ENCODE measurements at places on chromosomes 4 and X. TPM values are rescaled to one million over a fixed set of nuclear protein-coding genes. Genes with fewer than 3 reads are reported as not detected.

The USP27X gene
- total RNA-seq = 1.7 TPM

The PHOX2B gene
- total RNA-seq = not detected

The ADH7 gene
- total RNA-seq = not detected

The GPRASP1 gene
- 1.7 TPM for total RNA-seq

The SLC4A4 gene
- total RNA-seq = 2.5 TPM

DNA sequence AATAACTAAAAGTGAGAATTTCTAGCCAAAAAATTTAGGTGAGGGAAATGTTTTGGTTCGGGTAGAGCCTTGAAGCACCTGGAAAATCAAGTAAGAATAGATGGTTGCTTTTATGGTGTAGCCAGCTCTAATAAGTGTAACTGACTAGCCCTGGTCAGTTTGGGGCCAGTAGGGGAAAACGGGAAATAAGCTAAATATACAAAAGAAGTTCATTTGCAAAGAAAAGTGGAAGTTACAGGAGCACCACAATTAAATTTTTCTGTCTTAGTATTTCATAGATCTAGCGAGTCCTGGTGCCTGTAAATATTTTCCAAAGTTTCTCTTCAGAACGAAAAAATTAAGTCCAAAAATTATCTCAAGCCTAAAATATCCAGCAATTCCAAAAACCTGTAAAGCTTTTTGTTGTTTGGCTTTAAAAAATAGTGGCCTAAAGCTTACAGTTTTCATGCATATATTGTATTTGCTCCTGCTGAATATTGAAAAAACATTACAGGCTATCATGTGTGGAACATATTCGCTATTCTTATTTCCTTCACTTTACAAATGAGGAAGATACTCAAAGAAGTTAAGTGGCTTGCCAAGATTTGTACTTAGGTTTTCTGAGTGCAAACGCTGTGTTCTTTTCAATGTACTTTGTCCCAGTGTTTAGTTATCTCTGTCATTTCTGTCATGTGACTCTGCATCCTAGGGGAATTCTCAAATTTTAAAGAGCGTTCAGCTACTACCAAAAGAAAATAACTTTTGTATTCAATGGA is 7.3 kb upstream of the PTPN13 start:
- H3K27ac ChIP-seq = no peak overlapping the region
- no peaks in the 10 kb centered on the region for H3K36me3 ChIP-seq
- H3K27me3 ChIP-seq = peaks cover 14% of the 10 kb centered on the region
- DNase-seq = no peak

DNA sequence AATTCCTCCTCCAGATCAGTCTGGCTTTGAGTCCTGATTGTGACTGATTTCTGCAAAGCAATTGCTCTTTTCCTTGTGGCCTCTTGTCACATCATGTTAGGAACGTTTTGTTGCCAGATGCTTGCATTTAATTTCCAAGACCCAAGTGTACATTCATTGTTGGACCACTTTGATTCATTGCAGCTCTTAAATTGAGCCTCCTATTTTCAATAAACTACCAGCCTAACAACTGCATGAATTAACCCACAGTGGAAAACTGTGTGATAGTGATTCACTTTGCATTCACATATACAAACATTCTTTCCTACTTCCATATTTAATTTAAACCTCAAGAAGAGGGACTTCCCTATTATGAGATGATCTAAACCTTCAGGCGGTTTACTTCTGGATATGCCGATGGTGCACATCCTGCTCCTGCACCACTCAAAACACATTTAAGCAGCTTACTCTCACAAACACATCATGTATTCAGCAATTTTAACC is 118.4 kb downstream of the AFF1 start:
- no peak for DNase-seq
- peaks cover 56% of the 10 kb centered on the region for H3K4me1 ChIP-seq
- H3K36me3 ChIP-seq = peaks cover 41% of the 10 kb centered on the region

- peaks cover 1% of the 10 kb centered on the region for H3K36me3 ChIP-seq
- H3K27me3 ChIP-seq = no peaks in the 10 kb centered on the region
- DNase-seq = no peak
- no peak overlapping the region for H3K27ac ChIP-seq
Measured at GRCh38 chrX:118698516-118699170, 28.8 kb upstream of the IL13RA1 start.

DNA sequence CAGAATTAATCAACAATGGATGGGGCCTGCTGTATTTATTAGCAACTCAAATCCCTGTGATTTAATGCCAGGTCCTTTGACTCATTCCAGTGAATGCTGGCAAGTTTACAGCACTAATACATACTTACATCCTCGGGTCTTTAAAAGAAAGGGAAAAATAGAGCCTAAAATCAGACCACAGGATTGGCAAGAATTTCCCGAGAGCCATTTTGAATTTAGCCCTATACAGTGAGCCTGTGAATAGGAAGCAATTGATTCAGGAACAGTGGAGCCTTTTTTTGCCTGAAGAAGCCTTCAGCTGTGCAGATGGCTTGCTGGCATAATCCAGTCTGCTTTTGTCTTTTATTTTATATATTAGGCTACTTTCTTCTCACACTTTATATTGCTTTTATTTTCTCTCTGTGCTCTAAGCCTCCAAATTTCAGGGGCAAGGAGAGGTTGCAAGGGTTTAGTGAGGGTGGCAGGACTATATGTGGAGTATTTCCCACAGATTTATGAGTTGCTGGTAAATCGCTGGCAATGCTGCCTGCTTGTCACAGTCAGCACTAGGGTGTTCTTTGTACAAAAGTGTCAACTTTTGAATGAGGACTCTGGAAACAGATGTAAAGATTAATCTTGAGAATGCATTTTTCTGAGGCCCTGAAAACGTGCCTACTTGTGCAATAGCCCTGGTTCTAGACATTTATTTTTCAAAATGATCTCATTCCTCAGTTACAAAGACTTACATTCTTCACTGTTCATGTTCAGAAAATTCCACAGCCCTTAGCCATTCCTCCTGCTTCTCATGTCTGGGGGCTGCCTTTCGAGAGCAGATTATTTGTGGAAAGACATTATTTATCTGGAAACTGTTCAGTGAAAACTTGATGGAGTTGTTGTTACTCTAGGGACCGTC is 303.5 kb downstream of the SPRY1 start:
- DNase-seq = no peak
- H3K4me1 ChIP-seq = no peaks in the 10 kb centered on the region
- H3K27ac ChIP-seq = no peak overlapping the region
- no peak overlapping the region for H3K4me3 ChIP-seq
- peaks cover 8% of the 10 kb centered on the region for H3K27me3 ChIP-seq

- DNase-seq = no peak
Measured at GRCh38 chrX:13023567-13023966, 20.9 kb downstream of the FAM9C start.

DNA sequence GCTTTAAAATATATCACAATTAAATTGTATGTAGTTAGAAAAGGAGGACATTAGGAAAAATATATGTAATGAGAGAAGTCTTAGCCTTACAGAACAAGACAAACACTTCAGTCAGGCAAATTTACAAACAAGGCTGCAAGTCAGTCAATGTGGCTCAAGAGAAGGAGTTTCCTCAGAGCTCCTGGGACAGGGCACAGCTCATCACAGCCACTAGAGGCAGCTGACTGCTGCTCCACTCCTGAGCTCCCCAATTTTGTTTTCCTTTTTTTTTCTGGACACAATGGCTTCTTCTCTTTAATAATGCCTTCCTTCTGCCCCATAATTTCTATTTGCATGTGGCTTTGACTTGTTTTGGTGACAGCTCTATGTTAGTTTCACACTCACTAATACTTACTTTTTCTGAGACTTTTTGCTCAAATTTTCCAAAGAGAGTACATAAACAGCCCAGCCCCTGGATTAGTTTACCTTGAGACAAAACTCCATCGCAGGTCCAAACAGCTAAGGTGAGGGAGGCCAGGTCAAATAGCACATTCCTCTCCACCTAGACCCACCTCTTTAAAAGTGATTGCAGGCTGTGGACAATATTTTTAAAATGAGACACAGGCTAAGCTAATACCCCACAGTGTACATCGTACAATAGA is 850.4 kb upstream of the FRG1 start:
- H3K4me1 ChIP-seq = no peaks in the 10 kb centered on the region
- H3K36me3 ChIP-seq = no peaks in the 10 kb centered on the region
- H3K4me3 ChIP-seq = no peak overlapping the region
- no peak for DNase-seq

DNA sequence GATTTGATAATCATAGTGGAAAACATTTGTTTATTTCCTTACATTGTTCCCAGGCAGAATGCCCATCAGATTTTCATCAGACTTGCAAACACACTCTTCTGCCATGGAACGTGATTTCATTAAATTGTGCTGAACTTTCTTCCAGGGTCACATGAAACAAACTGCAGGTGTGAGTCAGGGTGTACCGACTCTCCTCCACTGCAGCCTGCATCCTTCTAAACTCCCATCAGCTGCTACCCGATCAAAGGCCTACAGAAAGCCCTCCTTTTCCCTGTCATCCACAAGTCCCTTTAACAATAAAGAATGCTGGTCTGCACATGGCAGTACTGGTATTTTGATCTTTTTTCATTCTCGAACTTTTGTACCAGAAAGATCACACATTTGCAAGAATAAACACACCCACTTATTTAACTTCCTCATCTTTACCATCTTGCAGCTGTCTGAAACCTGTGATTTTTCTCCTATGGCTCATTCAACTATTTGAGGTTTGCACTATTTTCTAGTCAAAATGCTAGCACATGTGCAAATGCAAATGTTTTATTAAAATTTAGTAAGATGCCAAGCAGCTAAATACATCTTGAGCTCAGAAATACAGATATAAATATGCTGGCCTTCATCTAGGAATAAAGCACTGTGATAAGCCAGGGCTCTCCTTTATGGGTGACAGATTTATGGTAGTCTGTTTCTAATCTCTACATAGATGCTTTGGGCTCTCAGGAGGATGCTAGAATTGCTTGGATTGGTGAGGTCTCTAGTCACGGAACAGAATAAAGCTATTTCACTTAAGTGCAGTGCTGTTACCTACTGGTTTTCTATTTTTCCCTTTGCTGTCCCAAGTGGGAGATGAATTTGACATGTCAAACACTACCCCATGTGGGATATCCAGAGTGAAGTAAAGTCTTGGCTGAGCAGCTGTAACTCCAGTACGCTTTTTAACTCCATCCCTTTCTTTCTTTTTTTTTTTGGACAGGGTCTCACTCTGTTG is 25.8 kb upstream of the ARHGAP24 start:
- no peak overlapping the region for H3K27ac ChIP-seq
- H3K4me3 ChIP-seq = no peak overlapping the region
- H3K4me1 ChIP-seq = no peaks in the 10 kb centered on the region
- DNase-seq = no peak

GRCh38 chr4:174358829-174359228 is 75.1 kb downstream of the CEP44 start:
- peak; percentile 47 for DNase-seq
- peaks cover 2% of the 10 kb centered on the region for H3K36me3 ChIP-seq
- no peak overlapping the region for H3K4me3 ChIP-seq
- peaks cover 53% of the 10 kb centered on the region for H3K27me3 ChIP-seq
- peak overlapping the region; percentile 59 for H3K27ac ChIP-seq

DNA sequence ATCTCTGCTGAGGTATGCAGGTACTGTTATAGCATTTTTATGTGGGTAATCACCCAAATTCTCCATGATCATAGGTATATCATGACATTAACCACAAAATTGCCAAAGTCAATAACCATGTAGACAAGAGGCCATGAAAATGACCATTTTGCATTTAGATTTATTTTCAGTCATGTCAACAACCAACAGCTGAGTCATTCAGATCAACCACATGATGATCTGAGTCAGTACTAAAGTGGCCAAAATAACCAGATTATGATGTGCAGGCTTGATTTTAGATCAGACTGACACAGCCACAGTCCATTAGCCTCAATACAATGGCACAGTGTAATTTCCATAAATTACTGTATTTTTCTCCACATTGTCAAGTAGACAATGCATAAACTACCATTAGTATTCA is 240.5 kb downstream of the GRIA3 start:
- no peak for DNase-seq
- H3K27ac ChIP-seq = no peak overlapping the region
- H3K4me1 ChIP-seq = peaks cover 3% of the 10 kb centered on the region
- H3K27me3 ChIP-seq = no peaks in the 10 kb centered on the region

GRCh38 chr4:176309046-176309445 is 10.7 kb upstream of the SPCS3 start:
- no peak overlapping the region for H3K27ac ChIP-seq
- no peaks in the 10 kb centered on the region for H3K4me1 ChIP-seq
- DNase-seq = no peak
- no peaks in the 10 kb centered on the region for H3K36me3 ChIP-seq
- peaks cover 16% of the 10 kb centered on the region for H3K27me3 ChIP-seq

DNA sequence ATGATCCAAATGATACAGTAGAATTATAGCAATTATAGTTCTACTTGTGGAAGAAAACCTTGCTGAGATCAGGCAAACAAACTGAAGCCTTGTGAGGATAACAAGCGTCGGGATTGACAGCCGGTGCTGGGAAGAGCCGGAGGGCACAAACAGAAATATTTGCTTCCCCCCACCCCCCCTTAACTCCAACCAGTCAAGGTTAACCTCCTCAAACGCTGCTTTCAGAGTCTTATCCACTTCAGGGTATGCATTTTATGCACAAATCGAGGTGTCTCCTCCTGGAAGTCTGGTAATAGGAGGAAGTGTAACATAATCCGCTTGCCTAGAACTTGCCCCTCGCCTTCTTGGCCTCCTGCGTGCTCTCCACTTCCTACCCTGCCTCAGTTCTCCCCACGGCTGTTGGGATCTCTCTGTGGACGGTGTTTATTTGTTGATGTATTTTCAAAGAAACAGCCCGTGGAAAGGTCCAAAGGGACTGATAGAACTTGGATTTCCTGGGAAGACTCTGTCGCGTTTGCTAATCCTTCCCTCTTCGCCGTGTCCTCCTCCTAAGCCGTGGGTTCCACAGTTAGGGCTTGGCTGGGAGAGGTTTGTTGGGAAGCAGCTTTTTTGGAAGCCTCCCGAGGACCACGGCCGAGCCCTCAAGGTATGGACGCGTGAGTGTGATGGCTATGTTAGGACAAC is 4.1 kb upstream of the ARX start:
- peaks cover 15% of the 10 kb centered on the region for H3K4me1 ChIP-seq
- H3K27me3 ChIP-seq = peaks cover 82% of the 10 kb centered on the region
- H3K27ac ChIP-seq = no peak overlapping the region
- H3K4me3 ChIP-seq = no peak overlapping the region
- no peak for DNase-seq
- no peaks in the 10 kb centered on the region for H3K36me3 ChIP-seq

Measured in activated CD8-positive, alpha-beta memory T cell treated with anti-CD3 and anti-CD28 coated beads, Interleukin-2, amount 10 ng/mL, durations not matched to agents 7 days and 5 days (primary cell).